Germinal center (tissue), 1 donor: ENCODE measurements at places on chromosomes 3 and 15.

DNA sequence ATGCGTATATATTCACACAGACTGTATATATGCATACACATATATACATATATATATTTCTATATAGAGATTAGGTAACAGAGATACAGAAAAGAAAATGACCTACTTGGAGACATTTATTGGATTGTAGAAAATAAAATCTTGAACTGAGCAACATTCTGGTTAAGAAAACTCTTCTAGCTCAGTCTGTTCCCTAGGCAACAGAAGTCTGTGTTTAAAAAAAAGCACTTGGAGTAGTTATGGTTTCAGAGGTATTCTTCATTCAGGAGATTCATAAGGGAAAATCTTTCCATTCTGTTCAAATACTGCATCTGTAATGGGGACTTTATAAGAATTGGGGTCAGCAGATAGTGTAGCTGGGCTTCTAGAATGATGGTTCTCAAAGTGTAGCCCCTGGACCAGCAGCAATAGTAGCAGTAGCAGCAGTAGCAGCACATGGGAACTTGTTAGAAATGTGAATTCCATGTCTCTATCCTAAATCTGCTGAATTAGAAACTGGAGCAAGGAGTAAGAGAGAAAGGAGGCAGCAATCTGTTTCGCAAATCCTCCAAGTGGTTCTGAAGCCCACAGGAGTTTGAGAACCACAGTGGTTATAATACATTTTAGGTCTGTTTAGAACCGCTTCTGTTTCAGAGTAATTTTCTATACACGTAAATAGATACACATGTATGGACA is 112.8 kb upstream of the TMEM108 start:
- no peak for DNase-seq

DNA sequence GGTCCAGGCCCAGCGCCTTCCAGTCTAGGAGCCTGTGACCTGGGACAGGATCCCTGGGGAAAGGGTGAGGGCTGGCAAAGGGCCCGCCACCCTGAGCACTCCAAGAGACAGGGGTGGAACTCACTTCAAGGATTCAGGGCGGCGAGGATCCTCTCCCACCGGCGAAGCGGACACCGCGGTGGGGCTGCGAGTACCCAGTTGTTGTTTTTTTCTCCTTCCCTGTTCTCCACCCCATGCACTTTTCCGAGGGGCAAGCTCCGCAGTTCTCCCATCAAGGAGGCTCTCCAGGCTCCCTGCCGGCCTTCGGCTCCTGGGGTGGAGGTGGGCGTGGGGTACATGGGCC is 387 bp upstream of the PAQR5 start:
- DNase-seq, result no peak

GRCh38 chr3:18127174-18127858 is 297.8 kb downstream of the SATB1 start:
- DNase-seq, result peak; percentile 77

DNA sequence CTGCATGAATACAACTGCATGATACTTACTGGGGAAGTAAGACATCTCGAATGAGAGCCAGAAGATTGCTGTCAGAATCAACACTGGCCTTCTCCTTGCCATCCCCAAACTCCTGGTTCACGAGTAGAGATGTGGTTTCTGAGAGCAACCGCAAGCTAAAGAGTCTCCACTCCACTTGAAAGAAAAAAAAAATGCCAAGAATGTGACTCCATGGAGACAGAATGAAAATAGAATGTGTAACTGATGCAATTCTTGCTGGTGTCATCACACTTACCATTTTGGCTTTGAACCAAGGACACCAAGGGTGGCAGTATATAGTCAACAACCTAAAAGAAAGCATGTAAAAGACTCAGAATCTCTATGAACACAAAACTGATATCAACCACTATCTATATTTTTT is 280.4 kb downstream of the ULK4 start:
- no peak for DNase-seq

DNA sequence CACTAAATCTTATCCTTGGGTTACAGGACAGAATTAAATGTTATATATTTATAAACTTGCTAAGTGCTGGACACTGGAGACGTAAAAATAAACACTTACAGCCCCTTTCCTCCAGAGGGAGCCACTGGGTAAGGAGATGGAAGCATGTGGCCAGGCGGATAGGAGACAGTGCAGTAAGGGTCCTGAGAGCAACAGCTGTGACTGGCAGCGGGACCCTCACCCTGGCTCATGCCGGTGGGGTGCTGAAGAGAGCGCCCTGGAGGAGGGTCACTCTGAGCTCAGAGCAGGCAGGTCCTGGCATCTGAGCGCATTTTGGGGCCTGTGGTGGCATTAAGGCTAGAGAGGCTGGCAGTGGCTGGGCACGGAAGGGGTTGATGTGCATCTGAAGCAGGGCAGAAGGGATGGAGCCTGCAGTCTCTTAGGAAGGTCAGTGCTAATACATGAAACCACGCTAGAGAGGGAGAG is 16.0 kb downstream of the SEC61A1 start:
- DNase-seq, result peak; percentile 51

DNA sequence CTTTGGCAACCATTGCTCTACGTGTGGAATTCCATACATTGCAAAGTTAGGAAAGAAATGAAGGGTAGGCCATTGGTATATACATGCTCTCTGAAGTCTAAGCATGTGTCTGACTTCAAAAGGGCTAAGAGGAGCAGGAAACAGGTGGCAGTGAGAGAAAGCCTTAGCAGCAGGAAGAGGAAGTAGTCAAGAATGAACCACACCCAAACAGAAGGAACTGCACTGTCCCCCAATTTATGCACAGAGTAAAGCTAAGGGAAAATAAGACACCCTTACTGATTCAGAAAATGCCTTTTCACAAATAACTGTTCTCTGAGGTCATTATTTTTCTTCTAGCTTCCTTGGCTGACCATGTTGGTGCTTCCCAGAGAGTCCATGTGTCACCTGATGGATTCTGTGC is 575.4 kb downstream of the NTRK3 start:
- no peak for DNase-seq

DNA sequence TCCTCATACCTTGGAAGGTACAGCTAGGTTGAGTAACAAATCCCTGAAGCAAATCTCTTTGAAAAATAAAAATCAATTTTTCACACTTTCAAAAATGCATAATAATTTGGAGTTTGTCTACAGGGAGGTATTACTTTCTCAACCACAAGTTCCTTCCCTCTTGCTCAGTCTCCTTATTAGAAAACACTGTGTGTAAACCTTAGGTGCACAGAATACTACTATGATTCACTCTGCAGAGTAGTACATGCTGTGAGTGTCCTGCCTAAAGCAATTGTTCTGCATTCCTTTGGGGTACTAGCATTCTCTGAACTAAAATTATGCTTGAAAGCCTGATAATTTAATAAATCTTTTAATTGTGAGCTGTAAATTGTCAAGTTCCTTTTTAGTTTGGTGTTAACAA is 115.9 kb upstream of the EPHA3 start:
- no peak for DNase-seq

DNA sequence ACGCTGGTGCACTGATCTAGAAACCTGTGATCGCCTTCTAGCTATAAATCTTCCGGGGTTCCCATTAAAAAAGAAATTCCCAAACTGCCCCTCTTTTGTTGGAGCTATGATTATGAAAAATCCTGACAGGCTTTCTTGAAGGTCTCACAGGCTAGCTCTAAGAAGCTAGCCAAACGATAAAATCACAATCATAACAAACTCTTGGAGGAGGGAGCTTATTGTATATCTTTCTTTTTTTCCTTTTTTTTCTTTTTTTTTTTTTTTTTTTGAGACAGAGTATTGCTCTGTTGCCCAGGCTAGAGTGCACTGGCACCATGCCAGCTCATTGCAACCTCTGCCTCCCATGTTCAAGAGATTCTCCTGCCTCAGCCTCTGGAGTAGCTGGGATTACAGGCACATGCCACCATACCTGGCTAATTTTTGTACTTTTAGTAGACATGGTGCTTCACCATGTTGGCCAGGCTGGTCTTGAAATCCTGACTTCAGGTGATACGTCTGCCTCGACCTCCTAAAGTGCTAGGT is 72.0 kb downstream of the MYO1E start:
- DNase-seq, result no peak

DNA sequence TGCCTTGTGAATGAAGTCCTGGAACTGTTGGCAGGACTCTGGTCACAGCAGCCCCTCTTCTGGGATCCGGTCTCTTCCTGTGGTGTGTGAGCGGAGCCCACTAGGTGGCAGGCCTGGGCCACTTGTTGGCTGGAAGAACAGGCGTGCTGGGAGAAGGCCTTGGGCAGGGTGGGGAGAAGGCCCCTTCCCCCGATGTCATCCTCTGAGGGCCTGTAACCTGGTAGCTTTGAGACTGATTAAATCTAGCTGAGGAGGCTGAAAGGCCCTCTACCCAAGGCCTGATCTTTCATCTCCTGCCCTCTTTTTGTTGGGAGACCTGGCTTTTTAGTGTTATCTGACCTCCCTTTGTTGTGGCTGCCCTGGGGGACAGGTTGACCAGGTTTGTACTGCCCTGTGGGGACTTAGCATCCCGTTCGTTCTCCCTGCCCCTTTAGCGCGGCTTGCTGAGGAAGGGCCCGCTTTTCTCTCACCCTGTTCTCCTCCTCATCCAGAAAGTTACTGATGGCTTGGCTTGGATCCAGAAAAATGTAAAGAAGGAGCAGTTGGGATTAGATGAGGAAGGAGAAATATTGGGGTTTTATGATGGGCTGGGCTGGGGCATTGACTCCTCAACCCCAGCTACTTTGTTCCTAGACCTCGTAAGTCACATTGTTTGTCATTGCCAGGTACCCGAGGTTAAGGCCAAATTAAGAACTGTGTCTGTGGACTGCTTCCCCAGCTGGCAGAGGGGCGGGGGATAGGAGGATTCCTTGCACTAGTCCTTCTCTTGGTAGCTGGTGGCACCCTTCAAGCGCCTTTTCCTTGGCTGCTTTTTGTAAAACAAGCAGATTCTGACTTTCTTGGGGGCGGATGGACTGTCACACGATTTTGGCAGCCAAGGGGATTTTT is 48.5 kb downstream of the CHCHD6 start:
- peak; percentile 48 for DNase-seq

DNA sequence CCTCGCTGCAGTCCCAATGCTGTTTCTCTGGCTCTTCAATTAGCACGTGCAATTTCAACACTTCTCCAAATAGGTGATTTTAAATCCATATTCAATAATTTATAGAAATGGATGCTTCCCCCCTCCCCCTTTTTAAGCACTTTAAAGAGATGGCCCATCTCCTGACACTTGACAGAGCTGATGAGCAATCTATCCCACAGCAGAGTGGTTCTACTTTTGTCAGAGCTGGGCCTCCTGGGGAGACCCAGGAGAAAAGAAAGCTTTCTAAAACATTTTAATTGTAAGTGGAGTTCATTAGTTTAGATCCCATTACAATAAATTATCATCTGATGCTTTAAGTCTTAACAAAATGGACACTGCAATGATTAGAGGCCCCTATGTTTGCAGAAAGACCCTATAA is 127.7 kb downstream of the SHQ1 start:
- no peak for DNase-seq

- no peak for DNase-seq
Measured at GRCh38 chr3:82999777-83000176, 1238.3 kb upstream of the GBE1 start.

- no peak for DNase-seq
Measured at GRCh38 chr15:59741274-59741906, 52.3 kb upstream of the BNIP2 start.

DNA sequence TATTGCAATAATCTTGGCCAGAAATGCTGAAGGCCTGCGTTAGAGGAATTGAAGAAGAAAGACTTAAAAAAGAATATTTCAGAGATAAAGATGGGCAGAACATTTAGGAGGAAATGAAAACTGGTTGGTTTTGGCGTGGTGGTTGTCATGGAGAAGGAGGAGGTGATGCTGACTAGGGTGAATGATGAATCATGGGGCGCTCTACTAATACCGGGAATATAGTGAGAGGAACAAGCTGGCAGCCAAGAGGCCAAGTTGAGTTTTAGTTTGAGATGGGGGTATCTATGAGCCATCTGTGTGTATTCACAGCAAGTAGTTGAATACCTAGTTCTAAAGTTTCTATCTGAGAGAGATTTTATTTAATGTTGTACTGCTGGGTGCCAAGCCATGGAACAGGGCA is 6.8 kb upstream of the GAP43 start:
- DNase-seq, result no peak

GRCh38 chr3:113912552-113913236 is 35.1 kb upstream of the ZDHHC23 start:
- DNase-seq, result peak; percentile 39

GRCh38 chr3:112093180-112093522 is 7.0 kb downstream of the C3orf52 start:
- no peak for DNase-seq

GRCh38 chr3:5136211-5136918 is 14.3 kb downstream of the ARL8B start:
- peak; percentile 65 for DNase-seq

- DNase-seq, result no peak
Measured at GRCh38 chr15:100635406-100636071, 33.1 kb downstream of the ASB7 start.

DNA sequence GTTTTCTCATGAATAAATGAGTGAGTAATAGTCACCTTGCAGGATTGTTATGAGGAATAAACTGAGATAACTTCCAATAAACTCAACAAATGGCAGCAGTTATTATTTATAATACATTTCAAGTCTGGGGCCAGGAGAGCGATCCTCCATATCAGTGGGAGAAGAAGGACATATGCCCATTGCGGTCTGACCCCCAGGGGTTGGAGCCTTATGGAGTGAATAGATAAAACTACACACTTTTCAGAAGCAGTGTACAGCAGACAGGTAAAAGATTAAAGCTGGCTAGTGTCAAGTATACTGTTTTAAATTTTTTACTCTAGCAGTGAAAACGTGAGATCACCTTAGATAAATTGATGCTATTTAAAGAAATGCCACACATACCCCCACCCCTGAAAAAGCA is 43.5 kb downstream of the DIPK2A start:
- no peak for DNase-seq
